Cerebellum (tissue), 4 donors: ENCODE measurements at places on chromosomes 4 and X.
A peak's percentile ranks its signal among the peaks of the same experiment; 100 is the strongest.

DNA sequence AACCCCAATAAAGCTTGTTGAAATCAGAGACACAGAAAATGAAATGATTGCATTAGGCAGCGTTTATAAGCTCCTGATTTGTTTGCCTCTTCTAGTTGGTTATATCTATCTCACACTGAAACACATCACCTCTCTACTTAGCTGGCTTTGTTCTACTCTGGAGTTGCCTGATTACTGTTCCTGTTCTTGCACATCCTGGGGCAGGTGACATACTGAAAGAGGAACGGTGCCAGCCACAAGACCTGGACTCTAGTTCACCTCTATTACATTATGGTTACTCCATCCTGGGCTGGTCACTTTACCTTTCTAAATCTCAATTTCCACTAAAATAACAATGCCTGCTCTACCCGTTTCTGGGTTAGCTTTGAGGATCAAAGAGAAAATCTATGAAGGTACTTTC is 47.9 kb downstream of the TRIM2 start:
- DNase-seq, result no peak

- DNase-seq, result no peak
These were observed 194.3 kb downstream of the AFAP1 start for GRCh38 chr4:7745301-7745885.

GRCh38 chrX:113400193-113400704 is 559.6 kb upstream of the AMOT start:
- no peak for DNase-seq

GRCh38 chr4:20825505-20825904 is 125.2 kb downstream of the PACRGL start:
- DNase-seq, result no peak

- peak; percentile 65 for DNase-seq
These were observed 361.2 kb downstream of the BCOR start for GRCh38 chrX:39736216-39737211.

DNA sequence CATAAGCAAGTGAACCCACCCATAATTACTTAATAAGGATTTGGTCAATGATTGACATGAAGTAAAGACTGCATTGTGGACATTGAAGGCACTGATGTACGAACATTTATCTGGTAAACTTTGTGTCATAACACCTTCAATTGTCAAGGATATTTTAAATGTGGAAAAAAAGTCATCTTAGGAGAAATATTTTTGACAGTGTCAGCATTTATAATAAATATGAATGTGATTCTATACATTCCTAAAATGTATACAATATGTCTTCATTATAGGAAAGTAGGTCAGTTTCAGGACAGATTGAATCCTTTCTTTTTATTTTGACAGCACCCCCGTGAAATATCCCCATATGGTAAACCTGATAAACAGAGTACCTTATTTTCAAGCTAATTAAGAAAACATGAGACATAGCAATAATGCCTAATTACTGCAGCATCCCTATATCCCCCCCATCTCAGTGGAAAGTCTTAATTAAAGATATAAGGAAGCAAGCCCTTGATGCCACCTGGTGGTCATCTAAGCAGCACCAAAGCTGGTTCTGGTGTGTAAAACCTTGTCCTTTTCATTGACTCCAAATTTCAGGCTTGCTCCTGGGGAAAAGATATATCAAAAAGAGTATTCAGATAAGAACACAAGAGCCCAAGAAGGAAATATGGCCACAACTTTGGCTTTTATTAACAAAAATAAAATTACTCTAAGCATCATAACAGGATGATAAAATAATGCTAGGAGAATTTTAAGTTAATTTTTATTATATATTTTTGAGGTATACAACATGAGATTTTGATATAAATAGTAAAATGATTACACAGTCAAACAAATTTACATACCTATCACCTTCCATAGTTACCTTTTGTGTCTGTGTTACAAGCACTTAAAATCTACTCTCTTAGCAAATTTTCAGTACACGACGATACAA is 379.7 kb downstream of the TLL1 start:
- DNase-seq, result no peak

DNA sequence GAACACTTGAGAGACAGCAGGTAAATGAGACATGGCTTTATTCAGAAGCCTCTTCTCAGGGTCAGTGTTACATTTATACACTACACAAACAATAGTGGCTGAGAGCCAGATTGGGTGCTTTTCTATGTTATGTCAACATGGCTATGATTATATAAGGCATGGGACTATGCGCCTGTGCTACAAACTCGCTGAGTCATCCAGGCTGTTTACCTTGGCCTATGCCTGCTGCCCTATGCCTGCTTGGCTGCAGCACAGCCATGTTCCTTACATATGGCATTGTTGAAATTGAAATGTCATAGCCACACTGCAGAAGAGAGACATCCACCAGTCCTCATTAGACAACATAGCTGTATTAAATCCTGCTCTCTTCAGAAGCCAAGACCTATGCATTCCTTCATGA is 236.3 kb upstream of the NWD2 start:
- DNase-seq, result no peak

DNA sequence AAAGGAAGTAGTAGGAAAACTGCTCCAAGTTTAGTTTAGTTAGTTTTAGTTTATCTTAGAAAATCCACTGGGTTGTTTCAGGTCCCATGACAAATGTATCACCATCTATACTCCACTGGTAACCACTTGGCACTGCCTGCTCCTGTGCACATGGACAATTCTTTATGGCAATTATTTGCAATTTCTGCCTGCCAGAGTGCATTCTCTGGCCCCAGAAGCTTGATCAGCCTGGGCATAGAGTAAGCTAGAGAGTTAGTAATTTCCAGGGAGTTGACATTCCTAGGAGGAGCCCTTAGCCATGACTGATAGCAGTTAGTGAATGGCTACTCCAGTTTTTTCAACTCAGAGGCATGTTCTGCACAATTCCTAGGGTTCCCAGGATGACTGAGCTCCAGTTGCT is 203.2 kb upstream of the FGF13 start:
- DNase-seq, result no peak

DNA sequence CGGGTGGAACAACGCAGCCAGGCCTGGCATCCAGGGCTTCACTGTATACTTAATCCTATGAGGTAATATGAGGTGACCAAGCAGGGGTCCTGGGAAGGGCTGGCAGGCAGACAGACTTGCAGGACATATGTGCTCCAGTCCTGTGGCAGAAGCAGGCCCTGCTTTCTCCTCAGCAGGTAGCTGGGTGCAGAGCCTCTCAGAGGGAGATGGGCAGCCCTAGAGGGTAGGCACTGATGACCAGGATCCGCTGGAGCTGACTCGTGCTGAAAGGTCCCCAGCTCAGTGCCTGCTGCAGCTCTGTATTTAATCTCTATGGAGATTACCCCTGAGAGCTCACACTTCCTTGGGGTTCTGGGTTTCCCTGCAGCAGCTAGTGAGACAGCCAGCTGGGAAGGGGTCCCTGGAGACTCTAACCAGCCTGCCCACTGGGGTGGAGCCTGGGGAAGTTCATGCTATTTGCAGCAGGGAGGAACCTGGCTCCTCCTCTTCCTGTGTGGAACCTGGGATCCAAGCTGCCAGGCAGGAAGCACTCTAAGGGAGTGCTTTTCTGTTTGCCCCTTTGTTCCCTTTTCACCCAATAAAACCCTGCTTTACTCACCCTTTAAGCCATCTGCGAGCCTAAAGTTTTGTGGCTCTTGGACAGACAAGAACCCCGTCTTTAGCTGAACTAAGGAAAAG is 339.2 kb downstream of the DCAF12L2 start:
- DNase-seq, result no peak

- no peak for DNase-seq
These were observed 37.6 kb upstream of the CRMP1 start for GRCh38 chr4:5930456-5930855.

GRCh38 chrX:20212486-20213089 is 54.1 kb downstream of the RPS6KA3 start:
- DNase-seq, result no peak

DNA sequence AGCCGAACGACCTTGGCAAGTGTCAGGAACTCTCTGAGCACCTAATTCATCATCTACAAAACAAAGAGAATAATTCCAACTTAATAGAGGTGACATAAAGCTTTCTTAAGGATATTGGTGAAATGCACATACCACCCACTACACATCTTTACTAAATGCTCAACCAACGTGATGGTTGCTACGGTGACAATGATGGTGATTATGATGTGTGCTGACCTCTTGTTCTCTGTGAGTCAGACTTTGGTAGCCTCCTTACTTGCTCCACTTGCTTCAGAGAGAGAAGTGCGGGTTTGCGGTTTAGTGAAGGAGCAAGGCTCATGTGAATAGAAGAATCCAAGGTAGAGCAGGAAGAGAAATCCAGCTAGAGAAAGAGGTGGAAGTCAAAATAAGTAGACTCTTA is 52.8 kb upstream of the CLNK start:
- no peak for DNase-seq

DNA sequence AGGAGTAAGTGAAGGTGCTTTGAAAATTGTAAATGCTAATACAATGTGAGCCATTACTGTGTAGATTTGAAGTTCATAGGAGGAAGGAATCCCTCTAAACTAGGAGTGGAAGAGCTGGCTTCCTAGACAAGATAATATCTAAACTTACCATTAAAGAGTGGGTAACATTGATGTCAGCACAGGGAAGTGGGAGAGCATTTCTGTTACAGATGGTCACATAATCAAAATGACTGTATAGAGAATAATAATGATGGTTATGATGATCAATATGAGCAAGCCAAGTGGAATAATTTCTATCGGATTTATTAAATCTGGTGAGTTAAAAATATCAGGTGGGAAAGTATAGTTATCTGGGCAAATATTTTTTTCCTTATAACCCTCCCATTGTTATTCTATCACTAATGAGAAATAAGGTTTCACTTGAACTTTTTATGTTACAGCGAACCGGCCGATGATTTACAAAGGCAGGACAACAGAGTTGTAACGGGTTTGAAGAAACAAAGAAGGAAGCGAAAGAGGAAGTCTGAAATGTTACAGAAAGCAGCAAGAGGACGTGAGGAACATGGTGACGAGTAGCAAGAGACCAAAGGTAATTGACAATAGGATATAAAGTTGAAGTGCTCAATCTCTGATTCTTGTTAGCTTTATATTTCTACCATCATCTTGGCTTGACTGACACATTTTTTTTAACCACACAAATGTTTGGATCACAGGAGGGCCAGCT is 43.5 kb downstream of the FMR1NB start:
- DNase-seq, result no peak

DNA sequence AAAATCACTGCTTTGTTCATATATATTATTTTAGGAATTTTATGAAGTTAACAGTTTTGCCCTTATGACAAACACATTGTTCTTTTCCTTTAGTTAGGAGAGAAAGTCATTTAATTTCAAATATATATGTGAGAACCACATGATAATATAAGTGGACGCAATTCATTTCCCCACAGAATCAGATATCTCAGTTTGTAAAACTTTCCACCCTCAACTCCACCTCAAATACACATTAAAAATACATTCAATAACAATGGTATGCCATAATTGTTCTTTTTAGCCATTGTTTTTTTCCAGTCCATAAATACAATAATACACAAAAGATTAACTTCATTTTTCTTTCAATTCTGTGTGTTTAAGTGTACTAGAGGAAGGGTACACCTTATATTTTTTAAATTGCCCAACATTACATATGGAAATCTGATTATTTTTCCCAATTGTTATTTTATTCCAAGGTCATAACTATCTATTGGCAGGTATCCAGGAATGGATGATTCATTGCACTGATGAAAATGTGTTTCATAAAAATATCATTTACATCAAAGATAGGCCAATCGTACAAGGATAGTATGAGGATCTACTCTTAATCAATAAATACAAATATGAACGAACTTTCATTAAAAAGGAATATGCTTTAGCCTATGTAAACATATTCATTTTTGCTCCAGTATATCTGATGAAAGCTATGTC is 125.0 kb downstream of the PPP3CA start:
- DNase-seq, result no peak
